ENCODE measurements at places on chromosomes 7 and 10.

DNA sequence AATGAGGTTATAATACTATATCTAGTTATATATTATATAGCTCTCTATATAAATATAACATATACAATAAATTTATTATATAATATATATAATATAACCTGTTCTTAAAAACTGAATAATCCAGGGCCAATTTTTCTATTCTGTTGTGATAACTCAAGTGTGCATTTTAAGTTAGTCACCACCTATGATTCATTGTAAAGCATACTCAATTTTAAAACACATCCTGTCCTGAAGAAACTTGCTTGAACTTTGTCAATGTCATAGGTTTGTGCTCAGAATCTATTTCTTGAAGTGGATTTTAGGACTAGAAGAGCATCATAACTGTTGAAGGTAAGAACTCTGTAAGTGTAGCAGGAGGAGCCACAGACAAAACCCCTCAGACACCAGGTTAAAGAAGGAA is 1209.8 kb downstream of the REEP3 start:
- no peak for DNase-seq

DNA sequence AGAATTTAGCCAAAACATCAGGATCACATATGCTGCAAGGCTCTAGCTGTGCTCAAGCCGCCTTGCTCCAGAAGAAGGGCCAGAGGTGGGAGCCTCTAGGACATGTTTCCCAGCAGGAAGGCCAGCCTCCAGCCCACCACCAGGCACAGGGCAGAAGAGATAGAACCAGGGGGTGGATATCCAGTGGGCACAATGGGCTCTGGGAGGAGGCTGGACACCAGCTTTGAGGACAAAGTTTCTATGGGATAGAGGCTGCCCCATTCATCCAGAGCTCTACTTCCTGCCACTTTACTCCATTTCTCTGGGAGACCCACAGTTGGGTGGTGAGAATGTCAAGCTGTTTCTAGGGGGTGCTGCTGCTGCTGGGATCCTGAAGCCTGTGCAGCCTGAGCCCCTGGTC is 77.1 kb downstream of the ARHGAP22 start:
- no peak for DNase-seq

DNA sequence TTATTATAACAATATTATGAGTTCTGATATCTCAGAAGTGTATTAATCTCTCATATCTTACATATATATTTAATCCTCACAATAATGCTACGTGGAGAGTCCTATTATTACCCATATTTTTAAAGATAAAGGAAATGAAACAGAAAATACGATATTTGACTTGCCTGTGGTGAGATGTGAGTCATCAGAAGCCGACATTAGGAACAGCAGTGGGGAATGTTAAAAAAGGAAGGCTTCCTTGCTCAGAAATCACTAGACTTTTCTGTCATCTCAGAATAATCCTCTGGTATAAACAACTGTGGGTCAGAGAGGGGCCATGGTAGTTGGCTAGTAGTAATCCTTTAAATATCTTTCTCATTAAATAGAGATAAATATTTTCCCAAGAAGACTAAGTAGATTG is 402.3 kb upstream of the PCDH15 start:
- no peak for DNase-seq

DNA sequence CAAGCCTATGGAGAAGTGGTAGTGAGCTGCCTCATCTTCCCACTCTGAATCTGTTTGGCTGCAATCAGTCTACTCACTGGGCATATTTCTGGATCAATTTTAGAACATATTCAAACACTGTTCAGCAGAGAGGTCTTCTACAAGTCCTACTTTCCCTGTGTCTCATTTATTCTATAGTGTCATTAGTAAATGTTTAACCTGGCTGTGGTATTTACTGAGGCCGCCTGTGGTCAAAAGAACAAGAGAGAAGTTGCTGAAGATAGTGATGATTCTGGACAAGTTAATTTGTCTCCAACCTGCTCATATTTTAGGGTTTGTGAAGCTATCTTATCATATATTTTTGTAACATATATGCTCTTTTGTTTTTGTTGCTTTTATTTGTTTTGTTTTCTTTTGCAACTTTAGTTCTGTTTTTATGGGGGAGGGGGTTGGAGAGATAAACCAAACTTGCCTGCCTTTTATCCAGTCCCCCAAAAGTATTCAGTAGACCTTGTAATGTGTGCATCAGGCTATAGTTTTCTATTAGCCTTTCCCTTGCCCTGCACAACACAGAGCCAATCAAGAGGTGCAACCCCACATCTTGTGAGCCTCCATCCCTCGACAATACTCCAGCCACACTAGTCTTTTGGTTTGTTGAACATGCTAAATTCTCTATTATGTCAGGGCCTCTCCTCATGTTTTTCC is 362.8 kb upstream of the MBL2 start:
- DNase-seq = no peak

DNA sequence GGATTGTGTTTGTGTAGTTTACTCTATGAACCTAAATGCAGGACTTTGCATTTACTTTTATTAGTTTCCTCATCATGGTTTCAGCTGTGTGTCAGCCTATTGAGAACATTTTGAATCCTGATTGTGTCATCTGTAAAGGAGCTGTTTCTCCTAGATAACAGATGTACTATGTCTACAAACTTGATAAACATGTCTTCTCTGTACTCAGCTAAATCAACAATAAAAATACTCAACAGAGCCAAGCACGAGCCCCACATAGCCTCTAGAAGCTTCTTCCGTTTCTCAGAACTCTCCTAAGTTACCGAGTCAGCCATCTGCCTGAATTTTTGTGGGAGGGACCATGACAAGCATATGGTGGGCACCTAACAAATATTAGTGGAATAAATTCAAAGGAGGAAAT is 234.7 kb downstream of the SKAP2 start:
- no peak for DNase-seq

- DNase-seq = no peak
Measured at GRCh38 chr7:82081644-82082224, 311.9 kb upstream of the HGF start.

- DNase-seq = no peak
Measured at GRCh38 chr7:121519548-121520521, 123.7 kb upstream of the FAM3C start.

GRCh38 chr7:142787783-142788182 is 17.0 kb downstream of the PRSS2 start:
- no peak for DNase-seq

GRCh38 chr7:30184791-30185487 is 50.2 kb downstream of the MTURN start:
- DNase-seq = no peak

DNA sequence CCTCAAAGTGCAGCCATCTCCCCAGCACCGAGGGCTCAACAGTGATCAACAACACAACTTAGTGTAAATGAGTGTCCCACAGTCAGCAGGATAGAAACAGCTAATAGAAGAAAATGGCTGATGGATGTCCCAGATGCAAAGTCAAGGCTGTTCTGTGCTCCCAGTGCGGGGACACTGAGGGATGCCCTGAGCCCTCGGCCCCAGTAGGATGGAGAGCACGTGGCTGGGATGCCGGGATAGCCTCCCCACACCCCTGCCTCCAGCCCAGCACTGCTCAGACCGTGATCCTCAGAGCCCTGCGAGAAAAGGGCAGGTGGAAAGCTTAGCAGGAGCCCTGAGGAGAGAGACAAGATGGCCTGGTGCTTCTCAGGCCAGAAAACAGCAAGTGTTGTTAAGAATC is 243.9 kb upstream of the TCERG1L start:
- DNase-seq = no peak

- DNase-seq = no peak
Measured at GRCh38 chr10:102421757-102422512, 1.3 kb downstream of the FBXL15 start.

GRCh38 chr10:4332764-4333458 is 493.1 kb upstream of the AKR1E2 start:
- no peak for DNase-seq

DNA sequence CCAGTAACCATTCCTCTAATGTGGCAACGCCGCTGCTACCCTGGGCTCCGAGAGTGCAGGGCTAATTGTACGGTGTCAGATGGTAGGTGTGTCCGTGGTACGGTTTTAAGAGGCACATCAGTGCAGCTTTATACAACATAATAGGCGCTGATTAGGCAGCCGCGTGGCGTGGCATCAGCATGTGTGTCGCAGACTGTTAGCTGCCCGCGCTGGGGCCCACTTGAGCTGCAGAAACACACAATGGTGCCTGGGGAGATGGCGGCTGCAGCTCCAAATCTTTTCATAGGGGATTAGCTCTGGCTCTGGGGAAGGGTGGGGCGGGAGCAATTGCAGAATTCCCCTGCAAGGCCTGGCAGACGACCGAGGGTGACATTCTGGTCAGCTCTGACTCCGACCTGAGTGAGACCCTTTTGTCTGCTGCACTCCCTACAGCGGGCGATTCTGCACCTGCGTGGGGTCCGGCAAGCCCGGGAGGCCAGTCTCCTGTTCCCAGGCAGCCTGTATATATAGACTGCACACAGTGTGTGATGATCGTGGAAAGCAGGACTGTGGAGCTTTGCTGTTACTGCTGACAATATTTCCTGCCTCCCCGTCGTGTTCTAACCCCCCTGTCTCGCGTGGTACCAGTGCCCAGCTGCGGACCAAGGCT is 722.7 kb upstream of the CELF2 start:
- no peak for DNase-seq

GRCh38 chr7:29274146-29275017 is 79.8 kb downstream of the CHN2 start:
- DNase-seq = no peak

- no peak for DNase-seq
Measured at GRCh38 chr10:32419615-32420014, 26.3 kb upstream of the CCDC7 start.

DNA sequence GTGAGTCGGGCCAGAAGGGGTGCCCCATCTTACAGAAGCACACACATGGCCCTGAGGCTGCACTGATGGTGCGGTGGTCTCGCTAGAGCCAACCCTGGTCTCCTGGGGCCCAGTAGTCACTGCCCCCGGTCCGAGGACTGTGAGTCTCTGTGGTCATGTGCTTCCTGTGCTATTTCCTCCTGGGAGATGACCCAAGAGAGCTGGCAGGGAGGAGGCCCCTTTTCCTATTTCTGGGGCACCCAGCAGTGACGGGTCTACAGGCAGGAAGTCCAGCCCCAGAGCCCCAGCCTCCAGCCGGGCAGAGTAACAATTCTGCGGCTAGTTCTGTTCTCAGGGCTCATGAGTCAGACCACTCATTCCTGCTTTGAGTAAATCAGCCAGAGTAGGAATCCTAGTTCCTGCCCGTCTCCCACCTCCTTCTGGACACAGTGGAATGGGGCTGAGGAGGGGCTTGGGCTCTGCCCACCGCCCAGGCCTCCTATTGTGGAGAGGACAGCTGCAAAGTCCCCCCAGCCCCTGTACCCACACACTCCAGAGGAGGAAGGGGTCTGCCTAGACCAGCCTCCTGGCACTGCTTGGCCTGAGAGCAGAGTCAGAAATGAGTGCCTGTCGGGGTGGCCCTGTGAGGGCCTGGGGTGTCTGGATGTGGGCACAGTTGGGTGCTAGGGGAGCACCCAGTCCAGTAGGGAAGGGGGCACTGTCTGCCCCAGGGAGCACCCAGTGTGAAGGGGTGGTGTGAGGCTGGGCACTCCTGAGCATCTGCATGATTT is 80.5 kb upstream of the PPIF start:
- no peak for DNase-seq

- DNase-seq = no peak
Measured at GRCh38 chr10:585502-585901, 104.0 kb downstream of the DIP2C start.
